ENCODE measurements at places on chromosomes 3 and 15. TPM values are rescaled to one million over a fixed set of nuclear protein-coding genes. Genes with fewer than 3 reads are reported as not detected.

The VIPR1 gene
- total RNA-seq = 16.3 TPM

The VWA5B2 gene
- 0.33 TPM for total RNA-seq

The MST1R gene
- total RNA-seq = 7.5 TPM

The TLR9 gene
- total RNA-seq = not detected

The BOC gene
- 48.8 TPM for total RNA-seq

The SEMA3F gene
- total RNA-seq = 26.9 TPM

The DISP2 gene
- total RNA-seq = 0.88 TPM

The SLC28A2 gene
- total RNA-seq = not detected

GRCh38 chr15:26537663-26538062, 235.2 kb downstream of the GABRB3 start:
- no peaks in the 10 kb centered on the region for H3K36me3 ChIP-seq
- no peak overlapping the region for H3K27ac ChIP-seq
- no peaks in the 10 kb centered on the region for H3K27me3 ChIP-seq
- no peak overlapping the region for H3K4me3 ChIP-seq

DNA sequence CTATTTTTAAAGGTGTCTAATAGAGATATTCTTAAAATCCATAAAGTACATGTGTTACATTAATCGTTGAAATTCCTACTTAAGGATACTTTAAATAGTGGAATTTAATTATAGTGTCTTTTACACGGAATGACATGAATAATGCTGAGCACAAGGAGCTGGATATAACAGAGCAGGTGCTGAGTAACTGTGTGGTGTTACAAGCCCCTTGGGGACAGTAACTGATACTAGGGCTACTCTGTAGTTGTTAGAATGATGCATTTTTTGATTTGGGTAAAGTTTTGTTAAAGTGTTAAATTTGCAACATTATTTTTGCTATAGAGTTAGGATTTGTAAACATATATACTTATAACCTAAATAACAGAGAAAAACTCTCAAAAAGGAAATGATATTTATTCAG, 1496.1 kb downstream of the OTOL1 start:
- H3K27ac ChIP-seq = no peak overlapping the region
- H3K27me3 ChIP-seq = no peaks in the 10 kb centered on the region
- DNase-seq = no peak
- no peaks in the 10 kb centered on the region for H3K4me1 ChIP-seq

DNA sequence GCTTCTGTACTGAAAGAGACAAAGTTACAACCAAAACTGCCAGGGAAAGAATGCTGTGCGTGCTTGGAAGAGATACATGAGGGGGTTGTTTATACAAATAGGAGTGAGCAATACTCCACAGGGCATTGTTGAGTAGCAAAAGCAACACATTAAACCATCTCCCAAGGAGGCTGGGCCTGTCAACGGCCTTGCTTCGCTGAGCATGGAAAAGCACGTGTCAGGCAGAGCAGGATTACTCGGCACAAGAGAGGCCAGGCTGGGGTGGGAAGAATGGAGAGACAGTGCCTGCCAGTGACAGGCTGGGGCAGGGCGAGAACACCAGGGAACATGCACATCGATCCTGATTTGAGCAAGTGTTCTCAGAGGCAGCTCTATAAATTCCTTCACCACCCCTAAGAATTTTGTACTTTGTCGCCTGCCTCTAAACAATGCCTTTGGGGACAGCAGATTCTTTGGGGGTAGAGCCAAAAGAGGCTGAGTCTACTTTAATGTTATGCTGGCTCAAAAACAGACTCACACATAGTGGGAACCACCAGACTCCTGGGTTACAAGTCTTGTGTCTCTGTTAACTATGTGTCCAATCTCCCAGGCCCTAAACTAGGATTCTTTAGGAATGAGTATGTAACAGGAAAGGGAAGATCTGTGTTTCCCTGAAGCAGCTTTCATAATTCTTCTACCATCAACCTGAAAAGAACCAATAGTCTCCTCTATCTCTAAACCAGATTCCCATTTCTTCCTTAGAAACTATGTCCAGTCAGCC, 67.2 kb downstream of the LIPC start:
- no peaks in the 10 kb centered on the region for H3K27me3 ChIP-seq
- no peaks in the 10 kb centered on the region for H3K4me1 ChIP-seq
- no peak overlapping the region for H3K4me3 ChIP-seq
- no peak overlapping the region for H3K27ac ChIP-seq
- DNase-seq = no peak
- no peaks in the 10 kb centered on the region for H3K36me3 ChIP-seq

DNA sequence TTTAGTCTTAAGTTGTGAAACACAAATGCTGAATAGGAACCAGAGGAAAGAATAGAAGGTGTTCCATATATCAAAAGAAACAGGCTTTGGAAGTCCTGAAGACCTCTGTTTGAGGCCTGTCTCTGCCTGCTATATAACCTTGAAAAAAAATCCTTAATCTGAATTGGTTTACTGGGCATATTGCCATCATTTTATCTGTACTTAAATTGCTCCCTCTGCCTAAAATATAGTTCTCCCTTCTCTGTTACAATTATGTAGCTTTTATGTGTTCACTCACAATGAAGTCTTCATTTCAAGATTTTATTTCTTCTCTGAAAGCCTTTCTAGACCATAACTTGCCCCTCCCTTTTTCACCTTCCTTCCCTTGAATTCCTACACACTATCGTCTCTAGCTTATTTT, 21.2 kb downstream of the ARL13B start:
- no peaks in the 10 kb centered on the region for H3K36me3 ChIP-seq
- no peaks in the 10 kb centered on the region for H3K4me1 ChIP-seq
- no peaks in the 10 kb centered on the region for H3K27me3 ChIP-seq
- DNase-seq = no peak
- no peak overlapping the region for H3K27ac ChIP-seq

- no peak overlapping the region for H3K27ac ChIP-seq
- peaks cover 3% of the 10 kb centered on the region for H3K4me1 ChIP-seq
- no peaks in the 10 kb centered on the region for H3K27me3 ChIP-seq
These were observed 5.3 kb upstream of the HDAC11 start for GRCh38 chr3:13474776-13475303.

DNA sequence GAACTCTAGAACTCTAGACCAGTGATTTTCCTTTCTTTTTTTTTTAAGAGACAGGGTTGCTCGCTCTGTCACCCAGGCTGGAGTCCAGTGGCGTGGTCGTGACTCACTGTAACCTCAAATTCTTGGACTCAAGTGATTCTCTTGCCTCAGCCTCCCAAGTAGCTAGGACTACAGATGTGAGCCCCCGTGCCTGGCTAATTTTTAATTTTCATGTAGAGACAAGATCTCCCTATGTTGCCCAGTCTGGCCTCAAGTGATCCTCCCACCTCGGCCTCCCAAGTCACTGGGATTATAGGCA, 359.6 kb downstream of the SHQ1 start:
- H3K36me3 ChIP-seq = no peaks in the 10 kb centered on the region
- H3K27ac ChIP-seq = no peak overlapping the region
- no peaks in the 10 kb centered on the region for H3K27me3 ChIP-seq
- no peak for DNase-seq
- peaks cover 3% of the 10 kb centered on the region for H3K4me1 ChIP-seq

DNA sequence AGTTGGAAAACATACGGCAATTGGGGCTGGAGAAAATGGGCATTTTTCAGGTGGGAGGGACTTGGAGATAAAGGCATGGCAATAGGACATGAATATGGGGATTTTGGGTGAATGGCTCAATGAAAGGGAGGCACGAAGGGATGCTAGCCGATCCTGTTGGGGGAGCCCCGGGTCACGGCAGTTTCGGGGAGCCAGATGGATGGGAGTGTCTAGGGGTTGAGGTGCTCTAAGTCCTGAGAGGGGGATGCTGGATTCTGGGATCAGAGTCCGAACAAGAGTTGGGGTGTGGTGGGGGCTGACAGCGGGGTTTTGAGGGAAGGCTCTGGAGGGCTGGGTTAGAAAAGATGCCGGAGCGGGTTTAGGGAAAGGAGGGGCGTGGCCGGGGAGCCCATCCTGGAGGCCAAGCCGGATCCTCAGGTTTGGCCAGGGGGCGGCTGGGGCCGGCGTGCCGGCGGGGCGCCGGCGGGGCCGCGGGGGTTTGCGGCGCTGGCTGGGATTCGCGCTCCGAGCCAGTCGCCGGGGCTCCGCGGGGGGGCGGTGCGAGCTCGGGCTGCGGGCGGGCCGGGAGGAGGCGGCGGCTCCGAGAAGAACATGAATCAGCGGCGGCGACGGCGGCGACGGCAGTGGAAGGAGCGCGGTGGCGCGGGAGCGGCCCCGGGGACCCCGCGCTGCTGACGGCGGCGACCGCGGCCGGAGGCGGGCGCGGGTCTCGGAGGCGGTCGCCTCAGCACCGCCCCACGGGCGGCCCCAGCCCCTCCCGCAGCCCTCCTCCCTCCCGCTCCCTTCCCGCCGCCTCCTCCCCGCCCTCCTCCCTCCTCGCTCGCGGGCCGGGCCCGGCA, at the start of gene TYRO3:
TYRO3 (plus strand) TSS at position 813 of the 839 bp plus-strand sequence. CDS start 46 bp downstream, outside the sequence.
- peaks cover 7% of the 10 kb centered on the region for H3K4me1 ChIP-seq
- H3K27ac ChIP-seq = peak within 1 kb of the TSS; percentile 52
- H3K27me3 ChIP-seq = no peaks in the 10 kb centered on the region
- no peak for DNase-seq

DNA sequence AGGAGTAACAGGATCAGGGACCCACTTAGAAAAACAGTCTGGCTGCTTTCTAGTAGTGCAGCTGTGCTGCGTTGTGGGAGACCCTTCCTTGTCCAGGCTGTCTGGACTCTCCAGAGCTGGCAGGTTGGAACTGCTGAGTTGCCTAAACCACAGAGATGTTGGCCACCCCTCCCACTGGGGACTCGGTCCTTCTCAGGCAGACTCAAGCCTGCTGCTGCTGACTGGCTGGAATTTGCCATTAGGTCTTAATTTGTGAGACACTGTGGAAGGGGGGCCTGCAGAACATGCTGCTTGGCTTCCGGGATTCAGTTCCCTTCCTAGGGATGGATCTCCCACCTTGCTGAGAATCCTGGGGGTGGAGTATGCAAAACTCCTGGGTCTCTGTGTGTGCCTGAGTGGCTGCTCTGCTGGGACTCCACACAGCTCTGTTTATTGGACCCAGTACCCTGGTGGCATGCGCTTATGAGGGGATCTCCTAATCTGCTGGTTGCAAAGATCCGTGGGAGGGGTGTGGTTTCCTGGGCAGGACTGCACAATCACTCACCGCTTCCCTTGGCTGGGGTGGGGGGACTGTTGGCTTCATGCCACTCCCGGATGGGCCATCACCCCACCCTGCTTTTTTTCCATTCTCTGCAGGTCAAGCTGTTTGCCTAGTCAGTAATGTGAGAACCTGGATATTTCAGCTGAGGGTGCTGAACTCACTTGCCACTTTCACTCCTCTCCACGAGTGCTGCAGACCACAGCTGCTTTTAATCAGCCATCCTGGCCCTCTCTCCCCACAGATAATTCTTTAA, 150.5 kb downstream of the CFAP20DC start:
- no peak overlapping the region for H3K27ac ChIP-seq
- no peaks in the 10 kb centered on the region for H3K36me3 ChIP-seq
- H3K27me3 ChIP-seq = no peaks in the 10 kb centered on the region
- no peak overlapping the region for H3K4me3 ChIP-seq
- peak; percentile 18 for DNase-seq

- no peak for DNase-seq
- H3K27ac ChIP-seq = no peak overlapping the region
- H3K36me3 ChIP-seq = no peaks in the 10 kb centered on the region
- H3K4me1 ChIP-seq = no peaks in the 10 kb centered on the region
These were observed 112.6 kb downstream of the GABRB3 start for GRCh38 chr15:26660241-26660640.

DNA sequence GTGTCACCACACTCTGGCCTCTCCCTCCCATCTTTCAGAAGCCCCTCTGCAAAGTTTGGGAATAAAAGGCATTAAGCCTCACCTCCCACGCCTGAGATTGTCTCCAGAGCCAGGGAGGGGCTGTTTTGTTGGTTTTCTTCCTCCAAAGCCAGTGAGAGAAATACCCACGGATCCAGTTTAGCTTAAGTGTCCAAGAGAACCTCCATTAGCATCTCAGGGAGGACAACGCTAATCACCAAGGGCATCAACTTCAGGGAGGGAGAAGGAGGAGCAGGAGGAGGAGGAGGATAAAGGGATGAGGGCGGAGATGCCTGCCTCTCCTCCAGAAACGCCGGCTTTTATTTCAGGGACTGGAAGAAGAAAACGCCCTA, 101.6 kb downstream of the SRGAP3 start:
- no peaks in the 10 kb centered on the region for H3K36me3 ChIP-seq
- H3K4me1 ChIP-seq = no peaks in the 10 kb centered on the region
- H3K27ac ChIP-seq = no peak overlapping the region
- H3K27me3 ChIP-seq = no peaks in the 10 kb centered on the region
- H3K4me3 ChIP-seq = no peak overlapping the region
- DNase-seq = no peak

DNA sequence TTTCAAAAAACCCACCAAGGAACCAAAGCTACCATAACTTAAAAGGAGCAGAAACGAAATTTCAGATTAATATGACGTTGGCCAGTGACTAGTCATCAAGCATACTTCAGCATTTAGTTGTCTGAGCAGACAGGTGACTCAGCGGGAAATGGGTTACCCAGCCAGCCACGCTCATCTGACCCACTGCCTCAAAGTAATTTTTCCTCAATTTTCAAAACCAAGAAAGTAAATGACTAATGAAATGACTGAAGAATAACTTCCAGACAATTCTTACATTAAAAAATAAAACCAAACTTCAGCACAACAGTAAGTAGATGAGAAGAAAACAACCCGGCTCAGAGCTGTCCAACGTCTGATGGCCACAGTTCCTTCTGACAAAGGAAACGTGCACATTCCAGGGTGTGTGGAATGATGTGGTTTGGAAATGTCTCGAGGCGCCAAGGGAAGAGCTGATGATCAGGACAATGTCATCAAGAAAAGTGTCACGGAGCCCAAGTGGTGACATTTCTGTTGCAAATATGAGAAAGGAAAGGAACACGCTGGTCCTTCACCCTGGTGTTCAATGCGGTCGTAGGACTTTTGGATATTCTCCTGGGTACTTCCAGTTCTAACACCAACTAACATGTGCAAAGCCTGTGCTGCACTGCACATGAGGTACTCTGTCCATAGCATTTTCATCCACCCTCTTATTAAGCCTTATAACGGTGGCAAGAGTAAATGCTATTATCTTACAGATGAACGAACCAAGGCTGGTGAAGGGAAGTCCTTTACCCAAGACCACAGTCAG, 79.1 kb downstream of the FOXP1 start:
- no peaks in the 10 kb centered on the region for H3K4me1 ChIP-seq
- no peaks in the 10 kb centered on the region for H3K27me3 ChIP-seq
- DNase-seq = no peak
- peak overlapping the region; percentile 72 for H3K27ac ChIP-seq
- H3K36me3 ChIP-seq = no peaks in the 10 kb centered on the region

DNA sequence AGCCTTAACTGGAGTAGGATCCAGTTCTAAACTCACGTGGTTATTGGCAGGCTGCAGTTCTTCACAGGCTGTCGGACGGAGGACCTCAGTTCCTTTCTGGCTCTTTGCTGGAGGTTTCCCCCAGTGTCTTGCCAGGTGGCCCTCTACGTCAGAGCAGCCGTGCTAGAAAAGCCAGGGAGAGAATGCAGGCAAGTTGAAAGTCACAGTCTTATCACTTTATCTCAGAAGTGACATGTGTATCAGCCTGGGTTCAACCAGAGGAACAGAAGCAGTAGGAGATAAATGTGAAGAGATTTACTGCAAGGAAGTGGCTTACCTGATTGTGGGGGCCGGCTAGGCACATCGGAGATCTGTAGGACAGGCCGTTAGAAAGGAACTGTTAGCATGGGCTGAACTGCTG, 125.3 kb upstream of the BNIP2 start:
- DNase-seq = no peak
- H3K36me3 ChIP-seq = no peaks in the 10 kb centered on the region
- no peaks in the 10 kb centered on the region for H3K4me1 ChIP-seq
- peaks cover 27% of the 10 kb centered on the region for H3K27me3 ChIP-seq
- no peak overlapping the region for H3K27ac ChIP-seq
